Esophagus muscularis mucosa (tissue), 4 donors: ENCODE measurements at places on chromosomes 2 and 18. TPM values are rescaled to one million over a fixed set of nuclear protein-coding genes. Genes with fewer than 3 reads are reported as not detected.

- DNase-seq, result no peak
Observed at GRCh38 chr18:41128126-41128525, 826.9 kb upstream of the PIK3C3 start.

- no peak for DNase-seq
Observed at GRCh38 chr2:201040867-201041628, 30.4 kb downstream of the HYCC2 start.

HOXD1 gene
- total RNA-seq, result not detected

DNA sequence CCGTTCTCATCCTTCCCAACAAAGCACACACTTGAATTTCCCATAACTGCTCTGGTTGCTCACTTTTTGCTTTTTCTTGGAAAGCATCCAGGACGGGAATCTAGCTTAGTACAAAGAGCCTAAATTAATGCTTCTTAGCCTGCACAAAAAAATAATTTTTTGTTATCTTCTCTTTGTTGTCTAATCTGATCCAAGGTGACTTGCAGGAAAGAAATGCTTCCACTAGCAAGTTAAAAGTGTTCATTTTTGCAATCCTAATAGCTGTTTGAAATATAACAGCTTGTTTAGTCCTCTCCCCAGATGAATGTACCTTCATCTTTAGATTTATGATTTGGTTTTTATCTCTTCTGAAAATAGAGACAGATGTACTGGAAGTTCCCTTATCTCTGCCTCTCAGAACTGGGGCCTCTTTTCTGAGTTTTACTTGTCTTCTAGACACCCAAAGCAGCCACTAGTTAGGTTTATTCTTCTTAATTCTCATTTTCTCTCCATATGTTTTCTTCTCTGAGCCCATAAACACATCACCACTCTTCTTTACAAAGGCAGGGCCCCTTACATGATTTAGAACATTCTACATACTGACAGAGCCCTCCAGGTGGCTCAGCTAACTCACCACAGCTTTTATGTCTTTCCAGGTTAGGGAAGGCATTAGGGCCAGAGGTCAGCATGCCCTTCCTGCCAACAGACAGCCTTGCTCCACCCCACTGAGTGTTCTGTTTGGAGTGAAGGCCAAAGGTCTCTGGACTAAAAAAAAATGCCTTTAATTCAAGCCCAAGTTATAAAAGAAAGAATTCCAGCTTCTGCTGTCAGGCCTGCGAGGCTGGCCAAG is 74.7 kb upstream of the MAP4K3 start:
- DNase-seq, result no peak

- DNase-seq, result no peak
Observed at GRCh38 chr2:103363639-103364038, 601.8 kb downstream of the TMEM182 start.

- DNase-seq, result peak; percentile 57
Observed at GRCh38 chr2:135022952-135023880, 24.0 kb downstream of the MAP3K19 start.

DNA sequence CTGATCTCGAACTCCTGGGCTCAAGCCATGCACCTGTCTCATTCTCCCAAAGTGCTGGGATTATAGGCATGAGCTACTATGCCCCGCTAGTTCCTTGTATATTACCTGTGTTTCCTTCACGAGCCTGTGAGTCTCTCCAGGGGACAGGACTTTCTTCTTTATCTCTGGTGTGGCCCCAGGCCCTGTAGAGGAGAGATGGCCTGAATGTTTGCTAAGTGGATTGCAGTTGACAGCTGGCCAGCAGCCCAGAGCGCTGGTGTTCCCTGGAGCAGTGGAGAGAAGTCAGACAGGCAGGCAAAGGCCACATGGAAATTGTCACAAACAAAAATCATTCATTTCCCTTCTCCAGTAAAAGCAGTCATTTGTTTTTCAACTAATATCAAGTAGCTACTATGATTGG is 17.9 kb downstream of the LPIN1 start:
- no peak for DNase-seq

GRCh38 chr2:105143467-105144151 is 97.9 kb upstream of the GPR45 start:
- DNase-seq, result peak; percentile 88

GRCh38 chr2:33510586-33510968 is 34.1 kb downstream of the RASGRP3 start:
- DNase-seq, result no peak

RUFY4 gene
- not detected for total RNA-seq

HOXD13 gene
- not detected for total RNA-seq

- no peak for DNase-seq
Observed at GRCh38 chr2:240891492-240892340, 4.2 kb downstream of the MAB21L4 start.

GRCh38 chr2:96491860-96492497 is 13.2 kb downstream of the NEURL3 start:
- no peak for DNase-seq

CHN1 gene
- 28.1 TPM for total RNA-seq

- DNase-seq, result no peak
Observed at GRCh38 chr2:172484253-172484652, 56.9 kb downstream of the ITGA6 start.

AKAIN1 gene
- total RNA-seq, result not detected

DNA sequence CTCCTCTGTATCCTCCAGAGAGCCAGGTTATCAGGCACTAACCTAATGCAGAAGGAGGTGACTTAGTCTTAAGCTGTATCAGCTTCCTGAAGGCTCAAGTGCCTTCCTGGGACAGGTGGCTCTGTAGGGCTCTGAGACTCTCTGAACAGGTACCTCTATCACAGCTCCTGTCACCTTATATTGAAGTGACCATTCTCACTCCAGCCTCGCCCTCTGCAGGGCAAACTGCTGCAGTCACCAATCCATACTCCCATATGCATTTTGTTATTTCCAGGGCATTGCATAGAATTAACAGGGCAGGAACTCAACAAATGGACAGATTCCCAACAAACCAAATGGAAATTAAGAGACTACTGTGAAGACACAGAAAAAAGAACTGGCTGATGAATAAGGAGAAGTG is 203.0 kb upstream of the REV1 start:
- no peak for DNase-seq

- no peak for DNase-seq
Observed at GRCh38 chr18:40233931-40234616, 1721.0 kb upstream of the PIK3C3 start.
